Epithelial cell of proximal tubule (primary cell): ENCODE measurements at places on chromosomes 6 and 20. TPM values are rescaled to one million over a fixed set of nuclear protein-coding genes. Genes with fewer than 3 reads are reported as not detected.

- no peak for DNase-seq
These were observed 12.9 kb upstream of the ZNF343 start for GRCh38 chr20:2521369-2522305.

- no peak for DNase-seq
These were observed 45.0 kb downstream of the PHACTR1 start for GRCh38 chr6:12761376-12762115.

DNA sequence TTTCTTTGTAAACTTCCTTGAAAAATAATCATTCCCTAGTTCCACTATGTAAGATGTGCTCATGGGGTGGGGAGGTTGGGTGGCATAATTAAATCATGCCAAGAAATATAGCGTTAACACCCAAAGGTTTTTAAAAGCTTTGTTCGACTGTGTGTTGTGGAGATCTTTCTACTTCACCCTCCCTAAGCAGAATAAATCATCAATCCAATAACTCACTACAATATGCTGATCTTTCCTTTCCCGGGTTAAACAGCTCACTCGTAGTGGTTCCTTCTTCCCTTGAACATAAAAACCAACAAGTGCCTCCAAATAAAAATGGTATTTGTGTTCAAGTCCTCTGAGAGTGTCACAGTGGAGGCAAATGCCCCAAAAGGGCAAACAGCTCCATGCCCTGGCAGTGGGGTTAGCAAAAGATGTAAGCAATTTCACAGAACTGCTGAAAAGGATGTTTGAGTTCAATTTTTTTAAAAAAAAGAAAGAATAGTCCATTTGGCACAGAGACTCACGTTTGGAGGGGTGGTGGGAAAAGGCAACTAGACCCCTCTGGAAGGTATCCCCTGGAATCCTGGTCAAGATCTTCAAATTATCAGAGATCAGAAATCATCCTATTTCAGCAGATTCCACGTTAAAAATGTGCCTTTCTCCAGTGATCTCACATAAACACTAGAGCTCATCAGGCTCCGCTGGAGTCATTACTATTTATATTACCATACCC, 99.1 kb downstream of the TFAP2A start:
- DNase-seq = no peak

- DNase-seq = no peak
These were observed 183.0 kb downstream of the SAMD5 start for GRCh38 chr6:147691446-147691845.

DNA sequence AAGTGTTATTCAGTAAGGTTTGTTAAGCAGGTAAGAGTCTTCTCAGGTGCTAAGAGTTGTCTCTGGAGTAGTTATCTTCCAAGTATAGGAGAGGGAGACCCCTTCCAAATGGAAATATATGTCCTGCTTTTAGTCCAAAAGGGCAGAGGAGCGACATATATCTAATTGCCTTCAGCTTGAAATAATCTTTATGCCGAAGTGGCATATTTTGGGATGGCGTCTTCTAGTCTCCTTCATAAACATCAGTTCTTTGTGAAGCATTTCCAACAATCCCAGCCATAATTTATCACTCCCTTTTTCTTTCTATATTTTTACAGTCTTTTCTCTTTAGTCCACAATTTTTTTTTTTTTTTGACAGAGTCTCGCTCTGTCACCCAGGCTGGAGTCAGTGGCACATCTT, 6.0 kb downstream of the TMC2 start:
- no peak for DNase-seq

DNA sequence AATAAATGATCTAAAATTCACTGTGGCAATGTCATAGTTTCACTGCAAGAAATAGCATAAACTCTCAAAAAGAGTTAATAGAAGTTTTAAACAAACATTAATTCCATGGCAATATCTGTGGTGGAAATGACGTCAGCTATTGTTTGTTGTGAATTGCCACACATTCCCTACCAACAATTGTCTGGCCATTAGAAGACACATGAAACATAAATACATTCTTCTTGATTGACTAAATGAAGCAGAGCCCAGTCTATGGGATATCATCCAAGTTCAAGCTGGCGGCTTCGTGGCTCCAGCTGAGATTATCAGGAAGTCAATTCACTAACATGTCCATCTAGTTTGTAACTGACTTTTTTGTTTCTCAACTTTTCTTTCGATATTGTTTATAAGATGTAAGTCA, 369.0 kb downstream of the ARHGAP18 start:
- no peak for DNase-seq

RFX6 gene
- total RNA-seq = not detected in 2 replicates

DNA sequence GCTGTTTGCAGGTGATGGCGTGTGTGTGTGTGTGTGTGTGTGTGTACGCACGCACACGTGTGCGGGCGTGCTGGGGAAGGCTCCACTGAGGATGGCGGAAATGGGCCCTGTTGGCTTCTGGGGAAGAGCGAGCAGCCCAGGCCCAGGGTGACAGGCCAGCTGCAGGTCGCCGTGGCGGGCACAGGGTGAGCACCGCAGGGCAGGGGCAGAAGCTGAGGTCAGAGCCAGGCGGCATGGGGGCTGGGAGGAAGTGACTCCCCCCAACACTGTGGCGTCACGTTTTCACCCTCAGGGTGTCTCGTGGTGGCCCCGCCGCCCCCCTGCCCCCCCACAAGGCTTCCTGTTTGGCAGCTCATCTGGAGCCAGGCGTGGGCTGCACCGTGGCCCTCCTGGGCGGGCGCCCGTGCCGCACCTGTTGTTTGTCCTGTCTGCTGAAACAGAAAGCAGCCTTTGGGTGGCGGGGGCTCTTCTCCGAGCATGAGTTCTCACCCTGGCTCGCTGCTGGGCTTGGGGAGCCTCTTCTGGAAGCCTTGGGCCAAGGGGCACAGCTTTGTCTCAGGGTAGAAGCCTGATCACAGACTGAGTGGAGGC, 7.1 kb downstream of the RBM38 start:
- no peak for DNase-seq

DNA sequence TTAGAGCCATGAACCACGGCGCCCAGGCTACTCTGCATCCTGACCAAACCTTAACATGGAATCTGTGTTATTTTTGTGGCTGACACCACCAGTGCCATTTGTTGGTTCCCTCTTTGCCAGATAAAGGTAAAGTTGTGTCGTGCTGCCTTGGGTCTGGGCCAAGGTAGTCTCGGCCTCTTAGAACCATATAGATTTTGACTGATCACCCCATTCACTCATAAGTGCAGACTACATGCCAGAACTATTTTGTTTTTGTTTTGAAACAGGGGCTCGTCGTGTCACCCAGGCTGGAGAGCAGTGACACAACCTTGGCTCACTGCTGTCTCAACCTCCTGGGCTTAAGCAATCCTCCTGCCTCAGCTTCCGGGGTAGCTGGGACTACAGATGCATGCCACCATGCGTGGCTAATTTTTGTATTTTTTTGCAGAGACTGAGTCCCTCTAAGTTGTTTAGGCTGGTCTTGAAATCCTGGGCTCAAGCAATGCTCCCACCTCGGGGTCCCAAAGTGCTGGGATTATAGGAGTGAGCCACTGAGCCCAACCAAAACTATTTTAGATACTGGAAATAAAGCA, 19.2 kb upstream of the RIPOR3 start:
- no peak for DNase-seq

DNA sequence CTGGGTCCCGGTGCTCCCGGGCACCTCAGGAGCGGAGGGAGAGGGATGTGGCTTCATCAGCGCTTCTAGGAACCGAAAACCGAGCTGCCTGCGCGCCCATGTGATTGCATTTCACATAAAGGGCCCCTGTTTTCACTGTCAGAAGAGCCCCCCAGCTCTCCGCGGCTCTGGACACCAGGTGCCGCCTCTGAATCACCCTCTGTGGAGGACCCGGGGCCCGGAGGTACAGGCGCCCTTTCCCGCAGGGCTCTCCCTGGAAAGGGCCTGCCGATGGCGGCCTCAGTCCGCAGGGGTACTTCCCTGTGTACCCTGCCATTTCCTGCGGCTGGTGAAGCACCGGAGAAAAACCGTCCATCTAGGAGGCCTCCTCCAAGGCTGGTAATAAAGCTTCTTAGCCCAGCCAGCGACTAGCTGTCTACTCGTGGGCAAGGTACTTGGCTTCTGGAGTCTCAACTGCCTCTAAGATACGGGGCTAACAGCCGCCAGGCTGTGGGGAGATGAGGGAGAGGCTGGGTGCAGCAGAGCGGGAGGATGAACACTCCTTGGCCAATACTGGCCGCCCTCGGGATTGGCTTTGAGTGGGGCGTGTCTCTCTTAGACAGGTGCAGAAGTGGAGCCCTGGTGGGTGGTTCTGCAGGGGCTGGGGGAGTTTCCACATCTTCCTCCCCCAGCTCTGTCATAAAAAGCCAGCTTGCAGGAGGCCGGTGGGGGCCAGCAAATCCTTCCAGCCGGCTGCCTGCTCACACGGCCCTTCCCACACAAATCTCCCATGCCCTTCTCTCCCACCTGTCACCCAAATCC, 1.6 kb downstream of the PPP1R16B start:
- no peak for DNase-seq

DNA sequence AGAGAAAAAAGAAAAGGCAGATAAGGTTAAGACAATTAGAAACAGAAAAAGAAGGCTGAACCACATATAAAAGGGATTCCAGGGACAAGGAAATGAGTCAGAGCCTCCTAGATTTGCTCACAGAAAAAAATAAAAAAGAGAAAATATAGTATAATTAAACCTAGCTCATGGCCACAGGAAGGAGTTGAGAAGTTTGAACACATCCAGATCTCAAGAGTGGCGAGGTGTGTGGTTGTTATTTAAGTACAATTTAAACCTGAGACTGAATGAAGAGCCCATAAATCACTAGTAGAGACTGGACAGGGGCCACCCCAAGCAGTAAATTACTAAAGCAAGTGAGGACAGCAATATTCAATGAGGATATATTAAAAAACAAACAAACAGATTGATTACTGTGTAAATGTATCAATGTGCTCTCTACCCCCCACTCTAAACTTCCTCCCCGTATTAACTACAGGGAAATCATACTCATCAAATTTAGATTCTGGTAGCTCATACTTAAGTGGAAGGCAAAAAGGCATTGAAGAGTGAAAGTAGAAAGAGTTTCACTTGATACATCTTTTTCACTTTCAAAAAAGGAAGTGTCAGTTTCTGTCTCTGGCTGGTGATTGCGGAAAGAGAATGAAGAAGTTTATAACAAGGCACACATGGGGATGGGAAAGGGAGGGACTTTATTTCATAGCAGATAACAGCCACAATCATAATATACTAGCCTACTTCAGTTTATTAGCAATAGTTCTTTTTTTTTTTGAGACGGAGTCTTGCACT, 49.3 kb upstream of the SCAF8 start:
- DNase-seq = no peak

DNA sequence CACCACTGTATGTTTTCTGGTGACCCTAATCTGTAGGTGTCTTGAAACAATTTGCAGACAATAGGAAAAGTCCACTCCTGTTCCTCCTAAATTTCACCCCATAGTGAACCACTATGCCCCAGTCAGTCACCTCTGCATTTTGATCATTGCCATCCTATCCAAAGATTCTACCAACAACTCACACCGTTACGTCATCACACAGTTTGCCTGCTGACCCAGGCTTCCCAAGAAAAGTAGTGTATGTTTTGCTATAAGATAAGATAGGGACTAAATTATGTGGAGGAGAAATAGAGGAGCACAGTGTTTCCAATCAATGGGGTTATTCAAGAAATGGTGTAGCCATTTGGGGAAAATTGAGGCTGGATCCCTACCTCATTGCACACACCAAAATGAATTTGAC, 58.8 kb downstream of the GNAS start:
- no peak for DNase-seq

- DNase-seq = no peak
These were observed 552.3 kb upstream of the JARID2 start for GRCh38 chr6:14693301-14694192.

- DNase-seq = no peak
These were observed 532 bp upstream of the NPBWR2 start for GRCh38 chr20:64107736-64108457.

PTGIS gene
- total RNA-seq = not detected in 2 replicates

DNA sequence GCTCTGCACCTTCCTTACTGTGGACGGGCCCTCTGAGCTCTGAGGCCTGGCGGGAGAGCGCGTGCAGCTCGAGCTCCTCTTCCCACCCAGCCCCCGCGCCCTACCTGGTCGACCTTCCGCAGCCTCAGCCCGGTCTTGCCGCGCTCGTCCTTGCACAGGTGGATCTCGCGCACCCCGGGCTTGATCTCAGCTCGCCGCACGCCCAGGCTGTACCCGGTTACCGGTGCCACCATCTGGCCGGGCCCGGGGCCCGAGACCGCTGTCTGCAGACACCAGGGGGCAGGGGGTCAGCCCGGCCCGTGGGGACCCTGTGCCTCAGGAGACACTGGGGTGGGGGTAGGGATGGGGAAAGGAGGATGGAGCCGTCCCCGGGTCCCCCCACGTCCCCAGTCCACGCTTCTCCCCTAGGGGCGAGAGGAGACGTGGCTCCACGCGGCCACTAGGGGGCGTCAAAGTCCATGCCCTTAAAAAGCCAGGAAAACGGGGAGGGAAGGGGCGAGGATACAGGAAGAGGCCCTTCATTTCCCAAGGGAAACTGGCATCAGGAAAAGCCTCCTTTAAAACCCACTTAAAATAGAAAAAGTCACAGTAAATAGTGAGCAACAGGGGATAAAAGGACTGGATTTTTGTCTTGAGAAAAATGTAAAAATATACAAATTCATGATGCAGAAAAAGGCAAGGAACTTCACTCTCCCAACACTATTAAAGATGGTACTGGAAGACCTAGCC, 15.5 kb downstream of the SDCBP2 start:
- DNase-seq = no peak

ZBTB46 gene
- 0.58 and 0.72 TPM in 2 replicates for total RNA-seq

SLC22A3 gene
- 2.2 and 4.2 TPM in 2 replicates for total RNA-seq

SSTR4 gene
- total RNA-seq = not detected in 2 replicates

DNA sequence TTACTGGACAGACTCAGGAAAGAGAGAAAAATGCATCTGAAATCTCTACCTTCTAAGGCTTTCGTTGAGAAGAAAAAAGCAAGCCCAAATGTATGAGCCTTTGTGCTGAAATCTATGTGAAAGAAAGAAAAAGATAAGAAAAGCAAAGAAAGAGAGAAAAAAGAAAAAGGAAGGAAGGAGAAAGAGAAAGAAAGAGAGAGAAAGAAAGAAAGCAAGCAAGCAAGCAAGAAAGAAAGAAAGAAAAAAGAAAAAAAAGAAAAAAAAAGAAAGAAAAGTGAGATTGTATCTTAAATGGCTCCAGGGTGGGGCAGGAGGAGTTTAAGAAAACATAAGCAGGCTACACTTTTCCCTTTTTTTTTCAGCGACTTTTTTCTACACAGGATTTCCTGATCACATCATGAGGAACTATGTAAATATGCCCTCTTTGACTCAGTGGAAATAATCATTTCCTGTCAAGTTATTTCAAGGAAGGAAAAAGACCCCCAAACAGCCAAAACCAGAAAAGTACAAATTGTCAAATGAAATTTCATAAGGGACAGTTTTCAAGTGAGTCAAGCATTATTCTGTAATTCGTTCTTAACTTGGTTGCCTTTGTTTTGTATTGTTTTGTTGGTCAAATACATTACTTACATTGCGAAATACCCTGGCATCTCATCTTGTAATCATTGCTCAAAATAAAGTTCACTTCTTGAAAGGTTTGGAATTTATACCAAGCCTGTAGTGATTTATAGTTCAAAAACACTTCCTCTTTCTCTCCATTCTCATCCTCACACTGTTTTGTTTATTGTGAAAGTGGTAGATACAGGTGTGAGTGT, 79.5 kb upstream of the RNF217 start:
- DNase-seq = peak; percentile 79

- DNase-seq = no peak
These were observed 38.4 kb upstream of the SPTLC3 start for GRCh38 chr20:12970372-12970821.
